ENCODE measurements at places on chromosomes 16 and 17. TPM values are rescaled to one million over a fixed set of nuclear protein-coding genes. Genes with fewer than 3 reads are reported as not detected.

SPATA32 gene
- polyA plus RNA-seq: not detected

CBFA2T3 gene
- not detected for polyA plus RNA-seq

NOS2 gene
- polyA plus RNA-seq: not detected

NOL11 gene
- polyA plus RNA-seq: 36.2 TPM

DNAH3 gene
- polyA plus RNA-seq: not detected

NLK gene
- 19.2 TPM for polyA plus RNA-seq

HNF1B gene
- polyA plus RNA-seq: not detected

ODAD4 gene
- 1.1 TPM for polyA plus RNA-seq

CCL7 gene
- polyA plus RNA-seq: 0.50 TPM
